ENCODE measurements at places on chromosomes 4 and X.

- no peaks in the 10 kb centered on the region for H3K36me3 ChIP-seq
- no peaks in the 10 kb centered on the region for H3K27me3 ChIP-seq
- no peak for DNase-seq
- H3K27ac ChIP-seq = no peak overlapping the region
- no peaks in the 10 kb centered on the region for H3K4me1 ChIP-seq
These were observed 52.8 kb downstream of the LRBA start for GRCh38 chr4:150962245-150962644.

DNA sequence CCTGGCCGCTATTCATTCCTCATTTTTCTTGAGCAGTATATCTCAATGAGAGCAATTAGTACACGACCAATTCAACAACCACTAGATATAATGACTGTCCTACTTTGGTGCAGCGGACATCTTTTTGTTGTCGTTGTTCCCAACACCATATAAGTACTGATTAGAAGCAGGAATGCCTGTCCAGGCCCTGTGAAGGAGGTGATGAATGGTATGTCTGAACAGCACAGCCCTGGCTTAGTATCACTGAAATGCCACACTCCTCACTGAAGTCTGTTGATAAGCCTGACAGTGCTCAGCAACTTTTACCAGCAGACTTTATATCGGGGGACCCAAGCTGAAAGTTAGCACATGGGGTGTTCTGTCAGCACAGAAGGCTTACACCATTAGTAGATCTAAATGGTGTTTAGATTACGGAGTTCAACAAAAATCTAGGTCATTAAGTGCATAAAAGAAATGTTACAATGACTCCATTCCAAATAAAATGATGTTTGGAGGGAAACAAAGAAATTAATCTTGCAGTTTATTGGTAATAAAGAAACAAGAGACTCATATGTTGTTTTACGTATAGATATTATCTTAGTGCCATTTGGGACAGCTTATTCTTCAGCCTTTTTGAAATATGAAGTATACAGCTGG, 228.3 kb upstream of the TTC29 start:
- DNase-seq = no peak
- no peaks in the 10 kb centered on the region for H3K4me1 ChIP-seq
- H3K4me3 ChIP-seq = no peak overlapping the region
- H3K27me3 ChIP-seq = no peaks in the 10 kb centered on the region
- no peaks in the 10 kb centered on the region for H3K36me3 ChIP-seq

GRCh38 chr4:140237616-140238350, 83.8 kb upstream of the MAML3 start:
- no peaks in the 10 kb centered on the region for H3K36me3 ChIP-seq
- no peaks in the 10 kb centered on the region for H3K27me3 ChIP-seq
- peak overlapping the region; percentile 73 for H3K27ac ChIP-seq

- H3K4me1 ChIP-seq = peaks cover 4% of the 10 kb centered on the region
- no peak overlapping the region for H3K27ac ChIP-seq
- no peaks in the 10 kb centered on the region for H3K36me3 ChIP-seq
- H3K4me3 ChIP-seq = no peak overlapping the region
- H3K27me3 ChIP-seq = no peaks in the 10 kb centered on the region
These were observed 49.9 kb downstream of the IL15 start for GRCh38 chr4:141686146-141686775.

DNA sequence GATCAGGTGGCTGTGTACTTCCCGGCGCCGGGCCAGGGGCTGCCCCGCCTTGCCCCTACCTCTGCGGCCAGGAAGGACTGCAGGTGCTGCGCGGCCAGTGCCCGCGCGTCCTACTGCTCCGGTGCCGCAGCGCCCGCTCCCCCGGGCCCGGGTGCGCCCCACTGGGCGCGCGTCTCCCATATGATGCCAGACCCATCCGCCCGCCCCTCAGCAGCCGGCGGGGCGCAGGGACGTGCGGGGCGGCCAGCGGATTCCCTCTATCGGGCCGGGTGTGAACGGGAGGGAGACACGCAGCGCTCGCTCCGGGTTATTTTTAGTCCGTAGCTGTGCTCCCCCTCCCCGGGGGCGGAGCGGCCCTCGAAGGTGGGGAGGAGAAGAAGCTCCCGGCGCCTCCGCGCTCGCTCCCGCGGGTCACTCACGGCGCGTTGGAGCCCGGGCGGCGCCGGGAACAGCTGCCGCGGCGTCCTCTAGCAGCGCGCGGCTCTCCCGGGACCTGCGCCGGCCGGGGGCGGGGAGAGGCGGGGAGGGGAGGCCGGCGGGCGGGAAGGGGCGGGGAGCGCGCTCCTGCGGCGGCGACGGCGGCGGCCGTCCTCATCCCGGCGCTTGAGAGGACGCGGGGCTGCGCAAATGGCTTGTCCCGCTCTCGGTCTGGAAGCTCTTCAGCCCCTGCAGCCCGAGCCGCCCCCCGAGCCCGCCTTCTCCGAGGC, 103.6 kb downstream of the UCHL1 start:
- H3K27ac ChIP-seq = no peak overlapping the region
- H3K4me3 ChIP-seq = peak overlapping the region; percentile 58
- peaks cover 2% of the 10 kb centered on the region for H3K4me1 ChIP-seq
- no peaks in the 10 kb centered on the region for H3K36me3 ChIP-seq
- peak; percentile 62 for DNase-seq

- H3K27me3 ChIP-seq = no peaks in the 10 kb centered on the region
- no peak overlapping the region for H3K27ac ChIP-seq
- no peaks in the 10 kb centered on the region for H3K36me3 ChIP-seq
- peaks cover 11% of the 10 kb centered on the region for H3K4me1 ChIP-seq
- no peak for DNase-seq
These were observed 341.3 kb upstream of the KLF3 start for GRCh38 chr4:38322714-38323113.

DNA sequence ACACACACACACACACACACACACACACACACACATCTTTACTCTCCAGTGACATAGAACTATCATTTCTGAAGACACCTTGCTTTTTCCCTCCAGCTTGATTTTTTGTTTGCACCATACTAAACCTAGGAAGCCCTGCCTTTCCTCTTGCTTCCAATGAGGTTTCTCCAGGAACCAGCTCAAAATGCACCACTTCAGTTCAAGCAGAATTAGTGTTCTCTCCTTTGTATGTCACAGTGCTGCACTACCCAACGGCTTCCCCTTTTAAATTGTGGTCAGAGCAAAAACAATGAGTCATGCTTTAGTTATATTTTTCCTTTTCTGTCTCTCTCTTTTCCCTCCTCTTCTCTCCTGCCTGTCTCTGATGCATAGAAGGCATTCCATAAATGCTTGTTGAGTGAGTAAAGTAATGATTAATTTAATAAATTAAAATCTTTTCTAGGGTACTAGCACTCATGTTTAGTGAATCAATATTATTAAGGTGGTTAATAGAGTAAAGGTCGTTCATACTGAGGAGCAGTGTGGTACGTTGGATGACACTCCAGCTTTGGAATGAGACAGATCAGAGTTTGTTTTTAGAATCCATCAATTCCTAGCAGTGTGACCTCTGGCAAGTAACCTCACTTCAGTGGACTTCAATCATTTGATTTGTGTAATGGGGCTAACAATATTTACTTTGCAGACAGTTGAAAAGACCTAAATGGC, 5.9 kb downstream of the RTL3 start:
- DNase-seq = peak; percentile 12
- H3K27me3 ChIP-seq = no peaks in the 10 kb centered on the region
- H3K4me1 ChIP-seq = no peaks in the 10 kb centered on the region
- H3K4me3 ChIP-seq = no peak overlapping the region
- no peaks in the 10 kb centered on the region for H3K36me3 ChIP-seq
